Stimulated activated CD4-positive, alpha-beta T cell treated with anti-CD3 and anti-CD28 coated beads, Interleukin-15, amount 100 ng/mL, for 1 hour (primary cell): ENCODE measurements at places on chromosomes 3 and 15.

DNA sequence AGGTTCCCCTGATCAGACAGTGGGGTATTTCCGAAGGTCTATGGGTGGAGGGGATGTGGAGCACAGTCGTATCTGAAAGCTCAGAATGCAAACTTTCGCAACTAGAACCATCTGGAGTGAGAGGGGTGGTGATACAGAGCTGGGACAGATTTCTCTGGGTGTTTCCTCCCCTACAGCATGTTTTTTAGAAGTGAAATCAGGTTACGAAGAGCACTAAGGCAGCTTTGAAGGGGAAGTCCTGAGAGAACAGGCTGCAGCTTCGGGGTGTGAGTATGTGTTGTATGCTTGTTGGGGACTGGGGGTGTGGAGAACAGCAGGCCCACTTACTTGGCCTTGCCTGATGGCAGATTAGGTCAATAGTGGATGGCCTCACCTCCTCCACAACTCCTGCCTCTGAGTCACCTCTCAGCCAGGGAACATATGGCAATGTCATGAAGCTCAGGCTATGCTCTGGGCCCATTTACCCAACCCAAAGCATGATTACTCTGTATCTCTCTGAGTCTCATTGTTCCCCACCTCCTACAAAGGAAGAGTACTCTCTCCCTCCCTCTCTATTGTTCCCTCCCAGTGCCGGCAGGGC lies 107.2 kb upstream of the RASGRP1 start:
- no peak for DNase-seq

GRCh38 chr3:73746623-73747022 lies 121.9 kb upstream of the PDZRN3 start:
- no peak for DNase-seq

DNA sequence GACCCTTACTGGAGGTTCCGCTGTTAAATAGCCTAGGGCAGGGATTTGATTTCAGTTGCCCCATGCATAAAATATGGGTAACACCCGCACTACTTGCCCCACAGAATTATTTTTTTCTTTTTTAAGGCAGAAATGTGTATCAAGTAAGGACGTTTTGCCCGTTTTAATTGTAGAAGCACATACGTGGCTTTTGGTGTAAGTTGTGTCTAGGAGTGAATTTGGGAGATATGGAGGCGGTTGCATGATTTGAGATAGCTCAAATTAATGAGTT lies 636 bp upstream of the LRRC58 start:
- DNase-seq: no peak

DNA sequence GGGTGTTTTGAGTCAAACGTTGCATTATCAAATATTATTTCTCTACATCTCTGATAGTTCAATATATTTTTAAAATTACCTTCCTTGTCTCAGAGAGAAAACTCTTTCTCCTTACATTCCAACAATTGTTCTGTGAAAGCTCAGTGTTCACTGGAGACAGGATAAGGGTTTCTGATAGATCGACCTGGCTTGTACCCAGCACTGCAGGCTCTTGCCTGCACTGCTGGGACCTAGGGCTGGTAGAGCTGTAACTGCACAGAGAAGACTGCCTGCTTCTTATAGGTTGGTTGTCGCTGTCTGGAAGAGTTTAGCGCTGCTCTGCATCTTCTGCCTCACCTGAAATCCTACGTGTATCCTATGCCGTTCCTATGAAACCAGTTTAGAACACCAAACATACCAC lies 249.9 kb upstream of the LRTM1 start:
- no peak for DNase-seq

DNA sequence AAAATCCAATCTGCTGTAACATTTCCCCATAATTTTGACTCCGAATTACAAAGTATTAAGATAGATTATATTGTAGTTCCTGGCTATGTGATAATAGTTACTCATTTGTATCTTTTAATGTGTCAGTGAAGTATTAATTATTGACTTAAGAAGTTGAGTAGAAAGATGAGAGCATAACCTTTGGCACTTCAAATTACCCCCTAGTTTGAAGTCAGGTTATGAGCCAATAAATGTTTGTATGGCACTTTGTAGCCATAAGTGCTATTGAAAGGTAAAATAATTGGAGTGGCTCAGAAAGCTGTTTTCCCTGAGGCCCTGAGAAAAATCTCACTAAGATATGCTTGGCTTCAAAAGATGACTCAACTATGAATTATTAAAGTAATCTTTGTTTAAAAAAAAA lies 31.0 kb downstream of the IREB2 start:
- DNase-seq: no peak

- no peak for DNase-seq
Measured at GRCh38 chr15:70995383-70995970, 102.9 kb downstream of the LRRC49 start.

- DNase-seq: no peak
Measured at GRCh38 chr3:11021611-11022011, 29.1 kb downstream of the SLC6A1 start.
